ENCODE measurements at places on chromosomes 12 and 14.

- DNase-seq: no peak
Observed at GRCh38 chr14:34340025-34340625, 121.9 kb downstream of the SPTSSA start.

GRCh38 chr14:92900660-92901059 lies 22.3 kb upstream of the CHGA start:
- no peak for DNase-seq

DNA sequence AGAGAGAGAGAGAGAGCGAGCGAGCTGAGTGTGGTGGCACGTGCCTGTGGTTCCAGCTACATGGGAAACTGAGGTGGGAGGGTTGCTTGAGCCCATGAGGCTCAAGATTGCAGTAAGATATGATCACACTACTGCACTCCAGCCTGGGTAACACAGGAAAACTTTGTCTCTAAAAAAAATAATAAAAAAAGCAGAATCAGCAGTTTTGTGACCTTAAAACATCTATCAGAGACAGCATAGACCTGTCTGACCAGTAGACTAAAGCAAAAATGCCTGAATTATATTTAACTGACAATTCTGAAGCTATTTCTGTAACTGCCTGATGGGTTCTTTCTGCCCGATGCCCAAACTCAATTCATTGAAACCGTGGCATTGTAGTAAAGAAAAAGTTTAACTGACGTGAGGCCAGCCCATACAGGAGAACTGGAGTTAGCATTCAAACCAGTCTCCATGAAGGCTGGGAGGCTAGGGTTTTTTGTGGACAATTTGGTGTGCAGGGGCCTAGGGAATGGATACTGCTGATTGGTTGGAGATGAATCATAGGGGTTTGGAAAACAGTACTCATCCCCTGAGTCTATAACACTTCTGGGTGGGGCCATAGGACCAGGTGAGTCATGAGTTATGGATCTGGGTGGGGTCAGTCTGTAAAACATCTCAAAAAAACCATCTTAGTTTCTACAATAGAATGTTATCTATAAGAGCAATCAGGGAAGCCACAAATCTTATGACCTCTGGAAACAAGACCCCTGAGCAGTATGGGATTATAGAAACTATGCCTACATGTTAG lies 8.0 kb upstream of the RASSF8 start:
- no peak for DNase-seq

DNA sequence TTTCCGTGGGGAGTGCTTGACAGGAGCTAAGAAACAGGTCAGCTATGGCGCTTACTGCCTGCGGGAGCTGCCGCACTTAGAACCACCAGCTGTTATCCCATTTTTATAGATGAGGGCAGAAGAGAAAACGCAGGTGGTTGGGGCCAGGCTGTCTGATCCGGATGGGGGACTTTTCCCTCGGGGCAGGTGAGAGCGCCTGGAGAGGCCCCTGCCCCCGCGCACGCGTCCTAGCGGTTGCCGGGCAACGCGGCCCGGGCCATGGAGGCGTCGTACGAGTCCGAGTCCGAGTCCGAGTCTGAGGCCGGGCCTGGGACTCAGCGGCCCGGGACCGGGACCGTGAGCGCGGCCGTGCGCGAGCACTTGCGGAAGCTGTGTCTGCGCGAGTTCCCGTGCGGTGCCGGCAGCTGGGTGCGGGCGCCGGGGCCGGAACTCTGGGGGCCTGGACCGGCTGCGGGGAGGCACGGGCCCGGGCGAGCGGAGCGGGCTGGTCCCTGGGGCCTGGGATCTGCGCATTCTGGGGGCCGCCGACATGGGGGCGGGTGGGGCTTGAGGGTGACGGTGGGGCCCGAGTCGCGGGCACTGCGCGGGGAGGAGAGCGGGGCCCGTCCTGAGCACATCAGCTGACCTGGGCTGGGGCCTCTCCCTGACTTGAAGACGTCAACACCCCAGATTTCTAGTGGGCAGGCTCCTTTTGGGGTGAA lies at the start of gene LRRC43:
Gene LRRC43, plus strand, starts transcription at position 237 of the 701 bp plus-strand sequence. Its CDS starts 22 bp downstream, at position 259.
- peak; percentile 14 for DNase-seq

GRCh38 chr12:89323568-89324218 lies 28.6 kb downstream of the DUSP6 start:
- DNase-seq: no peak

GRCh38 chr14:83255015-83255726 lies 1721.5 kb upstream of the SEL1L start:
- DNase-seq: no peak

GRCh38 chr12:46660719-46661109 lies 165.1 kb downstream of the SLC38A4 start:
- DNase-seq: no peak

DNA sequence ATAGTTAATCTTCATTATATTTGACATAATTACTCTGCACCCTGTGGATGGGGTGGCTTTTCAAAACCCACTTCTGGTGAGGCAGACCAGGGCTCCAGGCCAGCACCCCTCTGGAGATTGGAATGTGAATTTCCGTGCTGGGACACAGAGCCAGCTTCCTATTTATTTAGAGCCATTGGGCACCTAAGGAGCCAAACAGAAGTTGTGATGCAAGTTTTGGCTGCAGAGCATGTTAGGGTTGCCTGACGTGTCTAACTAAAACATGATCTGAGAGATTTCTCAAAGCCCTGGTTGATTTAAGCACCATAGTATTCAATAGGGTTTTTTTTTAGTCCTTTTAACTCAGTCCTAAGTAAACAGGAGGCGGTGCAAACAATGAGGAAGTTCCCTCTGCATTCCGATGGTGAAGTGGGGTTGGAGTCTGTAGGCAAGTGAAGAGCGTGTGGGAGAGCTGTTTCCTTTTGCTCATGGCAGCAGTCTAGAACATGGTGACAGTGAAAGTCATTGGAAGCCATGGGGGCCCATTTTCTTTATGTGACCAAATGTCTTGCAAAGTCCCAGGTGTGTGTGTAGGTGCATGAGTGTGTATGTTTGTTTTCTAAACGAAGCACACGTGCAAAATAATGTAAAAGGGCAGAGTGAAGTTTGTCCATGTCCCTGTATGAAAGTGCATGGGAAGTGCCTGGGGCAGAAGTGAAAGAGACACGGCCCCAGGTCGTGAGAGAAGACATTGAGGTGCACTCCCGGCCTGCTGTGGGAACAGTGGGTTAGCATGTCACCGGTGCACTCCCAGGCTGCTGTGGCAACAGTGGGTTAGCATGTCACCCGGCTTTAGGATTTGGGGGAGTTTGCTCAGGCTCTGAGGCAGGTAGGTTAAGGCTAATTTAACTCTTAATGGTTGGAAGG lies 117.7 kb downstream of the PRKCH start:
- no peak for DNase-seq

DNA sequence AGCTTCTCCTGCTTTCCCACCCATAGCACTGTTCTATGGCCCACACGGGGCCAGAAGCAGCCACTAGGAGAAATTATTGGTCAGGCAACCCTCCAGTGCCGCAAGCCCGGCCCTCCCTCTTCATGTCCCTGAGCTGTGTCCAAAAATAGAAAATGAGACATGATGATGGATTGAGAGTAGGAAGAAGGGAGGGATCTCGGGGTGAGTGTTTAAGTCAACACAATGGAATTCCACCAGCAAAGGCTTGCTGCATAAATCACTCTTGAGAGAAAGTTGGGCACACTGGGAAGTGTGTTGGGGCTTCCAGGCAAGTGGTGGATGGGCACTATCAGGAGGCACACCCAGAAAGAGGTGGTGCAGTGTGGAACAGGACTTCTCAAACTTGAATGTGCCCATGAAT lies 94.2 kb downstream of the LLPH start:
- no peak for DNase-seq

DNA sequence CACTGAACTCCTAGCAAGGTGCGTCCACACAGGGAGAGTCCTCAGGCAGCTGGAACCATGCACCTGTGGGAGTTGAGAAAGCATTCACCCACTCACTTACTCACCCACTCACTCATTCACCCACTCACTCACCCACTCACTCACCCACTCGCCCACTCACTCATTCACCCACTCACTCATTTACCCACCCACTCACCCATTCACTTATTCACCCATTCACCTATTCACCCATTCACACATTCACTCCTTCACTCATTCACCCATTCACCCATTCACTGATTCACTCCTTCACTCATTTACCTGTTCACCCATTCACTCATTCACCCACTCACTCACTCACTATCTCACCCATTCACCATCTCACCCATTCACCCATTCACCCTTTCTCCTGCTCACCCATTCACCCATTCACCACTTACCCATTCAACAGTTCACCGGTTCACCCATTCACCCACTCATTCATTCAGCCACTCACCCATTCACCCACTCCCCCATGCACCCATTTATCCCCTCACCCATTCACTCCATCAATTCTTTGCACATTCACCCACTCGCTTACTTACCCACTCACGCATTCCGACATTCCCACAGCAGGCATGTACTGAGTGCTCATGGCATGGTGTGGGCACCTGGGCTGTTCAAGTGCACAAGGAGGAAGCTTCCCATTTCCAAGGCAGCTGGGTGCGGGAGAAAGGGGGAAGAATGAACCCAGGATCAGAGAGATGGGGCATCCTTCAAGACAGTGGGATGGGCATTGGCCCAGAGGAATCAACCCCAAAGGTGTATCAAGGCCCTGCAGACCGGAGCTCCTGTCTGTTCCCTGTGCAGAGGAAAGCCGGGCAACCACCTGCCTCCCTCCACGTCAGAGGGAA lies 135.2 kb upstream of the C14orf180 start:
- no peak for DNase-seq

GRCh38 chr12:66598079-66598478 lies 80.8 kb downstream of the GRIP1 start:
- no peak for DNase-seq

- DNase-seq: no peak
Observed at GRCh38 chr12:105640761-105641160, 310.3 kb downstream of the C12orf75 start.

DNA sequence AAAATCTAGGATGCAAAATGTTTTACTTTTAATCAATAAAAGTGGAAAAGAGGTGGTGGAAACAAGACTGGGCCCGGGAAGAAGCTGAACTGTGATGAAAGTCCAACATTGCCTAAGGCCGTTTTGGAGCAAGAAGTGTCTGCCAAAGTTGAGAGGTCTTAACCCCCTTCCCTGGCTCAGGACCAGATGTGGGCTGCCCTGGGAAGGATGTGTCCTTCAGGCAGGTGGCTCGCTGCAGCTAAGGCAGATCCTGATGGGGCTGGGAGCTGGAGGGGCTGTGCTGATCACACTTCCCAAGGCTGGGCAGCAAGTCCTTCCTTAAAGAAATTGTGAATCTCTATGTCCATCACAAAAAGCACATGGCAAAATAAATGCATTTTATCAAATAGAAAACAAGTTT lies 581.6 kb downstream of the GALC start:
- DNase-seq: no peak

DNA sequence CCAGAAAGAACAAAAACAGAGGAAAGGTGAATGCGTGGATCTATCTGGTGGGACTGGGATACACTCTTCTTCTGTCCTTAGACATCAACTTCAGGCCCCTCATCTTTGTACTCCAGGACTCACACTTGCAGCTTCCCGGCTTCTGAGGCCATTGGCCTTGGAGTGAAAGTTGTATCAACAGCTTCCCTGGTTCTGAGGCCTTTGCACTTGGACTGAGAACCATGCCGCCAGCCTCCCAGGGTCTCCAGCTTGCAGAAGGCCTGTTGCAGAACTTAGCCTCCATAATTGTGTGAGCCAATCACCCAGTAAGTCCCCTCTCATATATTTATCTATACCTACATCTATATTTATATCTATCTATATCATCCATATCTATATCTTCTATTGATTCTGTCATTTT lies 218.4 kb downstream of the SOX5 start:
- no peak for DNase-seq

- no peak for DNase-seq
Observed at GRCh38 chr12:26891704-26892103, 46.1 kb downstream of the INTS13 start.

DNA sequence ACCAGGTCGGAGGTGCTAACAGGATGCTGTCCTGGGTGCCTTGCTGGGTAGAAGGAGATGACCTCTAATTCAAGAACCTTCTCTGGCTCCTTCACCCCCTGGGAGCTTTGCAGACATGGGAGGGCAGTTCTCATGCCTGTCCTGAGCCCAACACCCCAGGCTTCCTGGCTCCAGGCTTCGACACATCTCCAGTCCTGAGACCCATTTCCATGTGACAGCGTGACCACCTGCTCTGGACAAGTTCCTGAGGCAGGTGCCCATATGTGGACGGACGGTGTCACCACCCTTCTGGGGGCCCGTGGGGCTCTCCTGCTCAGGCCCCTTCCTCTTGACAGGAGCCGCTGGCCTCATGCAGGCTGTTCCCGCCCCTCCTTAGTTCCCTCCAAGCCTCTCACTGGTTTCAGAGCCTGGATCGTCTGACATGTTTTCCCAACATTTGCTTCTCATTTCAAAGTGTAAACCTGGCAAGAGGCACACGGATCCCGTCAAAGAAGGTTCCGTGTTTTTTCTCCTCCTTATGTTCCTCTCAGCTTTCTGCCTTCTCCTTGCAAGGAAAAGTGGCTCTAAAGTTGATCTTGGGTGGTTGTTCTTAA lies 291.9 kb upstream of the RTL1 start:
- no peak for DNase-seq

- no peak for DNase-seq
Observed at GRCh38 chr14:23568600-23569331, 1.2 kb upstream of the AP1G2 start.

DNA sequence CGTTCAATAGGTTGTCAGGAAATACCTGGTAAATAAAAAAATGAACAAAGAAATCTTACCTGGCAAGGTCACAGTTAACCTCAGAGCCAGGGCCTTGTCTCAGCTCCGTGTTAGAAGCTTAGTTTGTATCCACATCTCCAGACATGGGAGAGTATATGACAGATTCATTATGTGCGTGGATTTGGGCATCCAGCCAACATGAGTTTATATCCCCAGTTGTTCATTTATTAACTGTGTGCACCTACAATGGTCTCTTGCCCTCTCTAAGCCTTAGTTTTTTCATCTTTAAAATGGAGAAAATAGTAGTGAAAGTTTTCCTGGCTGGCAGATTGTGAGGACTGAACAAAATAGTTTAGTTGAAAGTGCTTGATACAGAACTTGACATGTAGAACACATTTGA lies 437.8 kb downstream of the NPAS3 start:
- no peak for DNase-seq

DNA sequence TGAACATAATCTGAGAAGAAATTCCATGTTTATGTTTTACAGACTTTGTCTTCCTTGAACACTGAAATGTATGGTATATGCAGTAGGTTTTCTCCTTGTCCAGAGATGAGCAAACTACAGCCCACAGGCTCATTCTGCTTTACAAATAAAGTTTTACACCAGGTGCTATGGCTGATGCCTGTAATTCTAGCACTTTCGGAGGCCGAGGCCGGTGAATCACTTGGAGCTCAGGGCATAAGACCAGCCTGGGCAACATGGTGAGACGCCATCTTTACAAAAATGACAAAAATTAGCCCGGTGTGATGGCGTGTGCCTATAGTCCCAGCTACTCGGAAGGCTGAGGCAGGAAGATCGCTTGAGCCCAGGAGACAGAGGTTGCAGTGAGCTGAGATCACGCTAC lies 64.7 kb downstream of the LRP6 start:
- no peak for DNase-seq
